ENCODE measurements at places on chromosomes 2 and 18.

DNA sequence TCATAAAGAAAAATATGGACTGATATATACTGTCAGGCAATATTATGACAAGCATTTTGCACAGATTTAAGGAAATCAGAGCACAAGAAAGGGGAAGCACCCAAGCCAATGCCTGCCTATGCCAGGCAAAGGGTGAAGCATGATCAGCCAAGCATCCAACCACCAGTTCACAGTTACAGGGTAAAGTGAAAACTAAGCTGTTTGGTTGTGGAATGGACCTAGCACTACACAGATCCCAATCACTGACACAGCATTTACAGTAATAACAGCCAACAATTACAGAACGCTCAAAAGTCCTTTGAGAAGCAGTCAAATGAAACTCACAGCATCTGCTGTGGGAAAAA is 90.3 kb downstream of the SP3 start:
- no peak for DNase-seq

DNA sequence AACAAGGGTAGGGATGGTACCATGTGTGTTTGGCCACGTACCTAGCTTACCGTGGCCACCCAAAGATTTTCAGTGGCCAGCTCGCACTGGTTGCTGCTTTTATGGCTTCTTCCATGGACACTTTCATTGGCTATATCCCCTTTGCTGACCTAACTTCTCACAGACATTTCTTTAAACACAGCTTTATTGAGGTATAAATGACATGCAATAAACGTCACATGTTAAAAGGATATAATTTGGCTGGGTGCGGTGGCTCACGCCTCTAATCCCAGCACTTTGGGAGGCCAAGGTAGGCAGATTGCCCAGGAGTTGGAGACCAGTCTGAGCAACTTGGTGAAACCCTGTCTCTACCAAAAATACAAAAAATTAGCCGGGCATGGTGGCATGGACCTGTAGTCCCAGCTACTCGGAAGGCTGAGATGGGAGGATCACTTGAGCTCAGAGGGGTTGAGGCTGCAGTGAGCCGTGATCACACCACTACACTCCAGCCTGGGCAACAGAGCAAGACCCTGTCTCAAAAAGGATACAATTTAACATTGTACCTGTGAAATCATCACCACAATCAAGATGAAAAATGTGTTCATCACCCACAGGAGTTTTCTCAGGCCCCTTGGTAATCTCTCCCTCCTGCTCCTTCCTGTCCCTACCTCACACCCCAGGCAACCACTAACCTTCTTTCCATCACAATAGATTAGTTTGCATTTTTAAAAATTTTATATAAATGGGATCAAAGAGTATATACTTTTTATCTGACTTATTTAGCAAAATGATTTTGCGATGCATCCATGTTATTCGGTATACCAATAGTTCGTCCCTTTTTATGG is 127.8 kb upstream of the PPP1CB start:
- no peak for DNase-seq

DNA sequence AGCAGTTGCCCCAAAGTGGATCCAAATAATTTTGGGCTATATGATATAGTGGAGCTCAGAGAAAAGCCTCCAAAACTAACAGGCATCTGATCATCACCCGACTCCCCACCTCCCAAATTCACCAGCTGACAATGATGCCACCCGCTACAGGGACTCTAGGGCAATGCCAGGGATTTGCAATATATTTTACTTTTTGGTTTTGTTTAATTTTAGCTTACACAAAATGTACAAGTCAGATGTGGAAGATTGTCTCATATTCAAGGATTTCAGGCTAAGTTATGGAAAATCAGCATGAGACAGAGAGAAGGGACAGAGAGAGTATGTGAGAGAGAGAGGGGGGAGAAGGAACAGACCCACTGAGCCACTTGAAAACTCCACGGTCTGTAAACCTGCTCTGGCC is 187.4 kb downstream of the TMEM247 start:
- no peak for DNase-seq

DNA sequence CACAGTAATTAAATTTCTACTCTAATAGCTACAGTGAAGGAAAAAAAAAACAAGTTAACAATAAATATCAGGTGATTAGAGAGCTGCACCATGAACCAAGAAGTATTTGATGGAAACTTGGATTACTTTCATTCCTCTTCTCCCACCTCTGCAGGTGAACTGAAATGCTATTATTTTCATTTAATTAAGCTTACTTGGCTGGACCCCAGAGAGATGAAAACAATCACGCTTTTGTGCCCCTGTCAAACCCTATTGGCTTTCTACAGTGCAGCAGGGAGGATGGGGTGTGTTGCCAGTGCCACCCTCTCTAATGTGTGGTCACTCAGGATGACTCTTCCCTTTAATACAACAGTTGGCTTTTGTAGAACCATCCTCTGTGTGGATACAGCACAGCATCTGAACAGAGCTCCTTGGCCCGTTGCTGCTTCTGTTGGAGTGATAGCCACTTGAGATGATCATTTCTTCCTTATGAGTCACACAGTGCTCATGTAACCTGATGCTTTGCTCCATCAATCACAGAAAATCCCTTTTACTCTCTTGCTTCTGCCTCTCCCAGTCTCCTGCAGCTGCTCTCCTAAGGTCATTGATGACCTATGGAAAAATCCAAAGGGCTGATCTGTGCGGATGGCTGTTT is 5.5 kb upstream of the ARL4C start:
- no peak for DNase-seq

DNA sequence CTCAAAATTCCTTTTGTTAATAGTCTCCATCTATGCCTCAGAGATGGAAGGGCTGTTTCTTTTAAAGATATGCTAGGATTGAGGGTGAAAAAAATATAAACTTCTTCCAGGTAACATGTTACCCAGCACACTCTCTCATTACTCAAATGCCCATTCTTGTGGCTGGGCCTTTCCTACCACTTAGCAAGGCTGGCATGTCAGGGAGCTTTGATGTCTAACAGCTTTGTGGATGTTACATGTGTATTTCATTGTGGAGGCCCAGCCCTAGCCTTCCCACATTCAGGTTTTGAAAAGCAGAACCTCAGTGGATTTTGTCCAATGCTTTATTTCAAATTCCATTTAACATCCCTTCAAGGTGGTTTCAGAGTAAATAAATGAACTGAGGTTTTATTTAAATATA is 191.4 kb downstream of the EPHA4 start:
- no peak for DNase-seq

GRCh38 chr2:202178346-202178958 is 59.9 kb downstream of the SUMO1 start:
- DNase-seq = no peak
